Activated CD8-positive, alpha-beta memory T cell treated with anti-CD3 and anti-CD28 coated beads, Interleukin-2, amount 10 ng/mL, durations not matched to agents 7 days and 5 days (primary cell): ENCODE measurements at places on chromosomes 7 and 10. TPM values are rescaled to one million over a fixed set of nuclear protein-coding genes. Genes with fewer than 3 reads are reported as not detected.

- DNase-seq: peak; percentile 34
These were observed 189.8 kb downstream of the HECW1 start for GRCh38 chr7:43302211-43302711.

DNA sequence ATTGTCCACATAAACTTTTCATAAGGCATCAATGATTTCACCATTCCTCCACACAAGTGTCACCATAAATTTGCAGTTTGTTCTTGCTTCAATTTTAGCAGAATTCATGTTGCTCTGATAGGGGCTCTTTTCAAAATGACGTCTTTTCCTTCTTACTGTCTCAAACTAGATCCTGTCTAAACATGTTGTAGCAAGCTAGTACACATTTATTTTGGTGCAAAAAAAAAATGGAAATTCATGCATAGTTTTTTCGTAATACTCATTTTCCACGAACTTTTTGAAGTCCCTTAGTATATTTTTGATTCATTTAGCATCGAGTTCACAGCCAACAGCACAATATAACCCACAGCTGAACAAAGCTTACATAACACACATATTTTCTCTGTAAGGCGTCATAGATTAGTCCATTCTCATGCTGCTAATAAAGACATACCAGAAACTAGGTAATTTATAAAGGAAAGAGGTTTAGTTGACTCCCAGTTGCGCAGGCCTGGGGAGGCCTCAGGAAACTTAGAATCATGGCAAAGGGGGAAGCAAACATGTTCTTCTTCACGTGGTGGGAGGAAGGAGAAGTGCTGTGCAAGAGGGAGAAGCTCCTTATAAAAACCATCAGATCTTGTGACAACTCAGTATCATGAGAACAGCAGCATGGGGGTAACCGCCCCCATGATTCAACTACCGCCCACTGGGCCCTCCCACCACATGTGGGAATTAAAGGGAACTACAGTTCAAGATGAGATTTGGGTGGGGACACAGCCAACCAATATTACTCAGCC, 301.5 kb downstream of the CCDC3 start:
- DNase-seq: no peak

DNA sequence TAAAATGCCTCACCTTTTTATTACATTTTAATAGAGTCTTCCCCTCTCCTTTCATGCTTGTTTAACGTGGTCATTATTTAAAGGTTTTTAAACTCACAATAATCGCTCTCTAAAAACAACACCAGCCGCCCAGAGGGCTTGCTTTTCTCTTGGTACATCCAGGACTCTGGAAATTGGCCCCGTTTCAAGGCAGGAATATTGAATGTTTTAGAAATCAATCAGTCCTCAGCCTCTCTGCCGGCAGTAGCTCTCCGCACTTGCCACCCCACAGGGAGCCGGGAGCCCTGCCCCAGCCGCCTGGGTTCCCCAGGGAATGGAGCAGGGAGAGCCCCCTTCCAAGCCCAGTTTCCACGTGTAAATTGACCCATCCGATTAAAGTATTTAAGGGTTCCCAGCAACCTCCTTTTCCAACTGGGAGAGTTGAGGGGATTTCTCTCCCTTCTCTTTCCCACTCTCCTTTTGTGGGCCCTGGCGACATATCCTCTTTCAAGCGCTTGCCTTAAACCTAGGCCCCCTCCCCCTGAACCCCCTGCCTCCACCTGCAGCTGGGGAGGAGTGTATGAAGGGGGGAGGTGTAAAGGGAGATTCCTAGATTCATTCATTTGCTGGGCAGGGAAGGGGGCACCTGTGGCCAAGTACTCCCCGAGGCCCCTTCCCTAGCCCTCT, 1.9 kb downstream of the FGF8 start:
- no peak for DNase-seq

GRCh38 chr7:50491209-50491608, 41.1 kb upstream of the FIGNL1 start:
- DNase-seq: no peak

Gene TMEM26
- not detected for total RNA-seq

GRCh38 chr10:67697724-67698131, 1.7 kb upstream of the CTNNA3 start:
- peak; percentile 42 for DNase-seq

Gene ZNF727
- total RNA-seq: not detected

Gene LRRN3
- 154 TPM for total RNA-seq

- no peak for DNase-seq
These were observed 12.2 kb upstream of the LAT2 start for GRCh38 chr7:74197449-74198124.

Gene MMRN2
- not detected for total RNA-seq

DNA sequence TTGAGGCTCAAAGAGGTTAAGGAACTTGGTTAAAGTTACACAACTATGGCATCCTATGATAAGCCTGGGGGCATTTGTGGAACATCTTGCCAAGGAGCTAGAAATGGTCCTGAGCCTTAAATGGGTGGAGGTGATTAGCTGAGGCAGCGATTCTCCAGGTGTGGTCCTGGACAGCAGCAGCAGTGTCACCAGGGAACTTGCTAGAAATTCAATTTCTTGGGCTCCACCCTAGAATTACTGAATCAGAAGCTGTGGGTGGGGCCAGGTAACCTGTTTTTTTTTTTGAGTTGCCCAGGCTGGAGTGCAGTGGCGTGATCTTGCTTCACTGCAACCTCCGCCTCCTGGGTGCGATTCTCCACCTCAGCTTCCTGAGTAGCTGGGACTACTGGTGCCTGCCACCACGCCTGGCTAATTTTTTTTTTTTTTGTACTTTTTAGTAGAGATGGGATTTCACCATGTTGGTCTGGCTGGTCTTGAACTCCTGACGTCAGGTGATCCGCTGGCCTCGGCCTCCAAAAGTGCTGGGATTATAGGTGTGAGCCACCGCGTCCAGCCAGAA, 13.1 kb downstream of the RPS24 start:
- no peak for DNase-seq

Gene PSD
- total RNA-seq: 2.8 TPM

DNA sequence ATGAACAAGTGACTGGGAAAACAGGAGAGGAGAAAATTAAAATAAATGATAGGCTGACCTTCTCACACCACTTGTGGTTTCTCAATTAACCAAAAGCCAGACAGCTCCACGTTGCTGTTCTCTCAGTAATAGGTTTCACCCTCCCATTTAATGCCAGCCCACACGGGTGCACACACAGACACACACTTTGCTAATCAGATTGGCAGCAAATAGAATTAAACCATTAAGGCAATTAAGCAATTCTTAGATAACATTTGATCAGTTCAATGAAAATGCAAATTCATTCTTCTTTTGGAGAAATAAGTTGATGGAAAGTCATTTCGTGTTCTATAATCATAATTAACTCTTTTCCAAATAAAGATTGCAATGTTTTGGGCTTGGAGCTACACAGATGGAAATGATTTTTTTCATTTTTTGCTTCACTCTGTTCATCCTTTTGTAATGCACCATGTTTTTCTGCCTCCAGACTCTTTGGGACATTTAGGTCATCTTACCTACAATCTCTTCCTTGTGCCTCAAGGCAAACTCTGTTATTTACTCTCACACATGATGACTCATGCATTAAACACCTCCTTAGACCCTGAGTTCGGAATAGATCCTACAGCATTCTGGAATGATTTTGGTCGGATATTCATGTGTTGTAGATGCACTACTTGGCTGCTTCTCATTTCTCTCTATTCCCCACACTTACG, 700.7 kb downstream of the AUTS2 start:
- no peak for DNase-seq

DNA sequence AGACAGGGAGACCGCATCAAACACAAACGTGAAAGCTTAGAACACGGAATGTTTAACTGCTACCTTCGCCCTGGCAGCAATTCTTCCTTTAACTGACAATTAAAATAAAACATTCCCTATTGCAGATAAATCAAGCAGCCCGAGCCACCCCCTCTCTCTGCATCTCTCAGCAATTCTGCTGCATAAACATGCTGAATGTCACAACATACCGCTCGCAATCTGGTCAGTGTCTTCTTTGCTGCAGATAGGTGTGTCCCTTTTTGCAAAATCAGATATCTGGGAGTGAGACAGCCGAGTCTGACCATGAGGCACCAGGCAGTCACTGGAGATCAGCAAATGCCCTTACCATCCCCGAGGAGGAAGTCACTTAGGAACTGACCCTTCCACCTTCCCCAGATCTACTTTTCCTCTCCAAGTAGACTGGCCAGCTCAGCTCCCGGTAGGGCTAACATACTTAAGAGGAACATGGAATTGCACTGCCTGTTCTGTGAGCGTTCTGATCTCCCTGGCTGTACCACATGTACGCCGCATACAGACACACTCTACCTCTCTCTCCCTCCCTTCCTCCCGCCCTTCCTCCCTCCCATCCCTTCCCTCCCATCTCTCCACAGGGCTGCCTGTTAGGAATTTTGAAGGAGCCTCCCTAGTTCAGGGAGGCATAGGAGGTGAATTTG, at the start of gene FRMD4A:
TSS of gene FRMD4A (minus strand) at position 537 of the 674 bp plus-strand sequence.
- no peak for DNase-seq

- DNase-seq: no peak
These were observed 440.7 kb upstream of the AKR1E2 start for GRCh38 chr10:4385231-4385870.

Gene ADGRA1
- total RNA-seq: not detected

DNA sequence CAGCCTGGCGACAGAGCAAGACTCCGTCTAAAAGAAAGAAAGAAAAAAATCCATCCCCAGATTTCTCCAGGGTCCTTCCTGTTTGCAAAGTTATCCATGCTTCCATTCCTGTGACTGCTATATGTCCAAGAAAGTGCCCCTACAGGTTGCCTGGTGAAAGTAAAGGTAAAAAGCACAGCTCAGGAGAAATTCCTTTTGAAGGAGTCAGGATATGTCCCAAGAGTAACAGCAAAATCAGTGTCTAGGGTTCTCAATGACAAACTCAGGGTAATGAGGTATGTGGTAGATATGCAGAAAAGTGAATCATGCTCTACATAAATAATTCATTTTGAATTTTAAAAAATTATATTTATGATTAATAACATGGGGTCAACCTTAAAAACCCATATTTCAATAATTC, 91.5 kb downstream of the CTTNBP2 start:
- no peak for DNase-seq

Gene ZNF92
- total RNA-seq: 16.0 TPM

- DNase-seq: no peak
These were observed 83.5 kb downstream of the MAPK8 start for GRCh38 chr10:48389846-48390557.

DNA sequence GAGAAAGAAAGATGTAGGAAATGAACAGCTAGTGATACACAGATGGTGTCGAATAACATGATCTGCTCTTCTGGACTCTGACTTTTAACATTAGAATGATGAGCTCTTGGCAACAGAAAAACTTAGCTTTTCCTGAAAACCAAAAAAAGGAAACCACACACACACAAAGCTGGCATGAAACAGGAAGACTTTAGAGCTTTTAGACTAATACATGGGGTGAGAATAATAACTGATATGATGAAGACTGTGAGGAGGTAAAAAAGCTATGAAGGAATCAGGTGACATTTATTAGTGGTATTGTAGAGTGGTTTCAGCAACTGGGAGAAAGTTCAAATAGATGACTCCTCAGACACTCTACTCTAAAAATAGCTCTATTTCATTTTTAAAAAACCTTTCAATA, 491.9 kb downstream of the PARD3 start:
- no peak for DNase-seq

GRCh38 chr10:47095211-47095610, 184.0 kb downstream of the PTPN20 start:
- peak; percentile 7 for DNase-seq

Gene DMTF1
- total RNA-seq: 121 TPM

- no peak for DNase-seq
These were observed 51.2 kb upstream of the LBX1 start for GRCh38 chr10:101280511-101280910.

GRCh38 chr10:43308986-43309385, 42.1 kb upstream of the RASGEF1A start:
- DNase-seq: no peak

DNA sequence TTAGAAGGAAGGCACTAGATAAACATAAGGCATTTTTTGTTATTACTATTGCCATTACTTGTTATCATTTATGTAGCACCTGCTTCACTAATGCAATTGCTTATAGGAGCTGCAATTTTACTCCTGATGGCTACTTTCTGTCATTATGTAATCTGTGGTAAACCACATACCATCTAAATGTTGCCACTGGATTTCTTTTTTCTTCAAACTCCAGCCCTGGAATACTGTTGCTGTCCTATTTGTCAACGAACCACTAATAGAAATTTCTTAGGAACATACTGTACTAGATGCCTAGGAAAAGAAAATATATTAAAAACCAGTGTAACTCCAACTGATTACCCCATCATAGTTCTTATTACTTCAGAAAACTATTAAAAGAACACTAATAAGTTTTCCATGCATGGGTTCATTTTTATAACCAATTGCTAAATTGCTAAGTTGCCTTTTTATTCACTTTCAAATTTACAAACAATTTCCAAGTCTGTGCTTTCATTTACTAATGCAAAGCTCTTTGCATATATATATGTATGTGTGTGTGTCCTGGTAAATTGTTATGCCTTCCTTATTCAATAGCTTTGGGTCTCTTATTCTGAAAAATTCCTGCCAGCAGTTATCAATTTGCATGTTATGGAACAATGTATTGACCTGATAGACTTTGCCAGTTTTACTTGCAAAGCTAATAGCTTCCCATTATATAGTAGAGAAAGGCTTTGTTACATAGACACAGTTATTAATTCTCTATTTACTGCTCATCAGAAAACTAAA, 287.4 kb downstream of the EXOC4 start:
- DNase-seq: no peak

DNA sequence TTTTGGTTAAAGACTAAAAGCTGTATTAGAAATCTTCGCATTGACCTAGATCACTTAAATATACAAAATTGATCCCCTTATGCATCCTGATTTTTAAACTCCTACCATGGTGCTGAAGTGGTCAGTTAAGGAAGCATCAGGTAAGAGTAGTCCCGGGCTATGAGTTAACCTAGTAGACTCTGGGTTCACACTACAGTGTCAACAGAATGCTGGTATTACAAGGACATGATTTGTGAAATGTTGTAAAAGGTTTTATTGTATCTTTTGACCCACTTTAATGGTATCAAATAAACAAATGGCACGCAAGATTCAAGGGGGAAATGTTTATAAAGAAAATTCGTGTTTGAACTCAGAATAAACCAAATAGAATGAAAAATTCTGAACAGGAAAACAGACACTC, 36.8 kb downstream of the RTKN2 start:
- DNase-seq: no peak

GRCh38 chr10:35005868-35006267, 84.3 kb downstream of the CUL2 start:
- DNase-seq: no peak

Gene CCZ1
- 74.5 TPM for total RNA-seq

Gene COL1A2
- 1.6 TPM for total RNA-seq

Gene TRPV5
- total RNA-seq: not detected
